ENCODE measurements at places on chromosomes 11 and 22.
A peak's percentile ranks its signal among the peaks of the same experiment; 100 is the strongest.

- DNase-seq = no peak
Measured at GRCh38 chr11:62680825-62681240, 2.0 kb upstream of the UBXN1 start.

GRCh38 chr11:82195283-82195682 is 538.4 kb downstream of the FAM181B start:
- DNase-seq = no peak

DNA sequence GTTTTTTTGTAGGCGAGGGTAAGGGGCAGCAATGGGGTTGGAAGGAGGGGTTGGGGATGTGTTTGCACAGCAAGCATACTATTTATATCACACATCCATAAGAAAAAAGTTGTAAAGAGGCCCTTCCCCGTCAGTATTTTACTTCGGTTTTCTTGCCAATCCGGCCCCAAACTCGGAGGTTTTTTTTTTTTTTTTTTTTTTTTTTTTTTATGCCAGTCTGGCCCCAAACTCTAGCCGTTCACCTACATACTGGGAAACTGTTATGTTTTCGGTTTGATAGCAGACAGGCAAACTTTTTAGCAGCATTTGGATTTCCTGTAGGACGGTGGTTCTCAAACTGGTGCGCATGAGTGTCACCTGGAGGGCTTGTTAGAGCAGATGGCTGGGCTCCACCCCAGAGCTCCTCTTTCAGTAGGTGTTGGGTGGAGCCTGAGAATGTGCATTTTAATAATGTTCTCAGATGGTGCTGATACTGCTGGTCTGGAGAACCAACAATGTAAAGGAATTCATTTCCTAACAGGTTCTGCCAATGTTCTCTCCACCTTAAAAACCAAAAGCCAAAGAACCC is 76.5 kb upstream of the ZBED5 start:
- no peak for DNase-seq

- DNase-seq = no peak
Measured at GRCh38 chr22:37659897-37660708, 1.6 kb downstream of the PDXP start.

DNA sequence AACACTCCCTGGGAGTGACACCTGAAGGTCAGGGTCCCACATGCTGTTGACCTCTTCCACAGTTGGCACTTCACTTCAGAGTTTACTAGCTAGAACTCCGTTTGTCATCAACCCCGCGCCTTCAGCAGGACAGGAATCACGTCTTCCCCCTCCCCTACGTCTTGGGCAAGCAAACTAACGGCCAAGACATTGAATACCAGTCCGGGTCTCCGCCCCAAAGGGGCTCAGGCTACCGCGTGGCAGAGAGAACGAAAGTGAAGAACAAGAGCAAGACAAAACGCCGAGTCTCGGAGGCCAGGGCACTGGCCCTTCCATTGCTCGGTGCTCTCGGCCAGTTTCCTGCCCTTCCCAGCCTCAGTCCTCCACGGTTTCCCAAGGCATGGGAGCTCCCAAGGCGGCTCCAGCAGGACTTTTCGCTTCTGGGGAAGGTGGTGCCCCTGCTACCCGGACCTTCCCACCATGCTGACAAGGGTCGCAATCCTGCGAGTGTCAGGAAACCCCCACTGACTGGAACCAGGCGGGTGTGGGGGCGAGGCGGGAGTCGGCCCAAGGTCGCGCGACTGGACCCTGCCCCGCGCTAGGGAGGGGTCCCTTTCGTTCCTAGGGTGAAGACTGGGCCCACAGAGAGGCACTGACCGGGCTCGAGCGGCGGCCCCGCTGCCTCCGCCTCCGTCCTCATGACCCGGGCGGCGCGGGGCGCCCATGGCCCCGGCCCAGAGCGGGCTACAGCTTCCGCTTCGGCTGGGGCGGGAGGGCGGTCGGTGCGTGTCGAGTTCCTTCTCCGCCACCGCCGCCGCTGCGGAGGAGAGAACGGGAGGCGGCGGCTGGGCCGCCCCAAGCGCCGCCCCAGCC is at the start of gene GUCD1:
GUCD1 (minus strand) TSS at position 826 of the 852 bp plus-strand sequence; CDS start at position 679, 147 bp downstream.
- no peak for DNase-seq

DNA sequence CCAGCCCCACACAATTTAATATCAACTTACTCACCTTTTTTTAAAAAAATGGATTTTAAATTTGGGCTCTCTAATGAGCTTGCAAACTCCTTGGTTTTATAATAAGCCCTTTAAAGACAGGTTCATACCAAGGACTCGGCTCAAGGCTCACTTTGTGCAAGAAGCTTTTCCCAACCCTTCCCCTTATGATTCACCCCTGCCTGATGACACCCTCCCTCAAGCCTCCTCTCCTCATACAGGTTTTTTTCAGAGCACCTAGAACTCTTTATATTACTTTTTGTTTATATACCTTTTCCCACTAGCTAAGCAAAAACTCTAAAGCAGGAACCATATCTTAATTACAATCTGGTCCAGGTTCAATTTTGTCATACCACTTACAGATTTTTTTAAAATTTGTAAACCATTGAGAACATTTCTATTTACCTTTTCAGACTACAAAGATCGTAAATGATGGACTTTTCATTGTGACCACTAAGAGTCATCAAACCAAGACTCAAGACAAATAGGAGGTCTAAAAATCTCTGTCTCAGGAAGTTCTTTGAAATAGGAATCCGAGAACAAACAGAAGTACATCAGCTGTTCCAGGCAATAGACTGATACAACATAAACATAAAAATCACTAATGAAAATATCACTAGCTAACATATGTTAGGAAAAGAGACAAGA is 13.1 kb upstream of the EXPH5 start:
- no peak for DNase-seq

DNA sequence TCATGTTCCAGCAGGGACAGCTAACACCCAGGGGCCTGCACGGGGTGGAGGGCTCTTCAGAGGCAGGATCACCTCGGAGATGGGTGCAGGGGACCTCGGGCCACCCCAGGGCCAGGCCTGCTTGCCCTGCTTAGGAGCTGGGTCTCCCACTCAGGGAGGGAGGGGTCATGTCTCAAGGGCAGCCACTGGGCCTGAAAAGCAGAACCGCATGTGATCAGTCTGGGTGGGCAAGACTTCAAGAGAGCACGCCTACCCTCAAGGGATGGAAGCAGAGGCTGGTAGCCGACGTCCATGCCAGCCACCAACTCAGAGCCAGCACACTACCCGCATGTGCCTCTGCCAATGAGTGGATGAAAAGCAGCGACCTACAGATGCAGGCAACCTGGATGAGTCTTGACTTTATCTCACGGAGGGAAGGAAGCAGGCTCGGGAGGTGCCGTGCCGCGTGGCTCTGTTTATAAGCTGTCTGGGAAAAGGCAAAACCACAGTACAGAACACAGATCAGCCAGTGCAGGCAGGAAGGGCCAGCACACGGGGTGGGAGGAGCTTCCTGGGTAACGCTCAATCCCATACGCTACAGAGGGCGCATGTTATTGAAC is 16.0 kb downstream of the TBX1 start:
- no peak for DNase-seq

DNA sequence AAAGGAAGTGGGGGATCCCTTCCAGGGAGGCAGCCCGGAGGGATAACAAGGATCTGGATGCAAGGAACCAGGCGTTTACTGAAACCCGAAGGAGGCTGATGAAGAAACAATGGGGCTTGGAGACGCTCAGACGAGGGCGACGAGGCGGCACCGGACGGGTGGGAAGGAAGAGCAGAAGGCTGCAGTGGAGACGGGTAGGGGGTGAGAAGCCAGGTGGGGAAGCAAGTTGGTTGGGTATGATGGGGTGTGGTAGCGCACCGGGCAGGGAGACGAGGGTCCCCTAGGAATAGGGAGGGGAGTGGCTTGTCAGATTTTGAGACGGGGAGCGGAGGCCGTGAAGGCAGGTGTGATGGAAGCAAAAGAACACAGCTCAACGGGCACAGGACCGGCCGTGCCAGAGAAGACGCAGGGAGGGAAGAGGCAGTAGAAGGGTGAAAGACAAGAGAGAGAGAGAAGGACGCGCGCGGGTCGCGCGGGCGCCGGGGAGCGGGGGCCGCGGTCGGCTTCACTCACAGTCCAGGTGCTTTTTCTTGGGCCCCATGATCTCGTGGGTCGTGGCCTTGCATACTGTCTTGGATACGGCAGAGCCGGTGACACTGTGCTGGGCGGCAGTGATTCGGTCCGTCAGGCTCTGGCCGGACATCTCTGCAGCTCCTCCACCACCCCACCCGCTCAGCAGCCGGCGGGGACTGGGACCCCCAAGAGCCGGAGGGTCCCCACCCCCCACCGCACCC is 579 bp downstream of the PICALM start:
- DNase-seq = peak; percentile 51

Data from hypothalamus (tissue), 51 donors.